Upper lobe of right lung (tissue), 1 donor: ENCODE measurements at places on chromosomes 6 and 20. TPM values are rescaled to one million over a fixed set of nuclear protein-coding genes. Genes with fewer than 3 reads are reported as not detected.

- H3K27ac ChIP-seq, result peak overlapping the region; percentile 52
- H3K4me3 ChIP-seq, result no peak overlapping the region
- no peaks in the 10 kb centered on the region for H3K36me3 ChIP-seq
- H3K27me3 ChIP-seq, result no peaks in the 10 kb centered on the region
- no peak for DNase-seq
- peaks cover 32% of the 10 kb centered on the region for H3K4me1 ChIP-seq
Measured at GRCh38 chr6:22024973-22025467, 271.8 kb downstream of the PRL start.

DNA sequence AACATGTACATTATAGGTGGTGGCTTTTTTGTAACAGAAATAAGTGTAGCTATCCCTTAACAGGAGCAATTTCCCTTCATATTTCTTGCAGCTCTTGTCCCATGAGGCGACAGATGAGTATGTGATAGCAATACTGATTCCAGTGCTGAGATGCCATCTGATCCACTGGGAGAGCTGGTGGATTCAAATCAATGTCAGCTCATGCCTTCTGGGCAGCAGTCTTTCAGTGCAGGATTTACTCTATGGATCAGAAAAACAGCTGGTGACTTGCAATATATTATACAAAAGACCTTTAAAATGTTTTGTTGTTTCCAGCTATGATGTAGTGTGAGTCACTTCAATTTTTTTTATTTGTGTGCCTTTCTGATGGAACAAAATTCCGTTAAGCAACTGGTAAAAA, 259.9 kb upstream of the SASH1 start:
- no peak overlapping the region for H3K27ac ChIP-seq
- H3K27me3 ChIP-seq, result no peaks in the 10 kb centered on the region
- H3K4me3 ChIP-seq, result no peak overlapping the region
- H3K36me3 ChIP-seq, result no peaks in the 10 kb centered on the region
- no peak for DNase-seq

DNA sequence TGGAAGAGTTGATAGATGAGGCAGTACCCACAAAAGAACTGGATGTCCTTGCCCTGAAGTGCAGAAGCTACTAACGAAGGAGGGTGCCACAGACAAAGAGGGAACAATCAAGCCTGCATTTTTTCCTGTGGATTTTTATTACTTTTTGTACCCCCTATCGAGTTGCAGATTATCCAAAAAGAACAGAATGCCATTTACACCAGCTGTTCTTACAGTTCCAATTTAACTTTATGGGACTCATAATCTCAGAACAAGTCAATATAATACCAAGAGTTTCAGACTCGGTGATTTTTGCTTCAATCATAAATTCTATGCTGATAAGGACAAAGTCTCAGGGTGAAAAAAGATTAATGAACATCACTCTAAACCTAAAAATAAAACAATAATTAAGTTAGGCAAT, 4.0 kb upstream of the CNKSR3 start:
- H3K27ac ChIP-seq, result no peak overlapping the region
- no peaks in the 10 kb centered on the region for H3K27me3 ChIP-seq
- H3K36me3 ChIP-seq, result no peaks in the 10 kb centered on the region
- H3K4me3 ChIP-seq, result no peak overlapping the region
- DNase-seq, result no peak

GRCh38 chr6:46062312-46062711, 46.7 kb upstream of the CLIC5 start:
- DNase-seq, result peak; percentile 63
- H3K36me3 ChIP-seq, result no peaks in the 10 kb centered on the region
- no peak overlapping the region for H3K4me3 ChIP-seq
- peaks cover 18% of the 10 kb centered on the region for H3K4me1 ChIP-seq

GRCh38 chr6:68756454-68757375, 121.6 kb downstream of the ADGRB3 start:
- no peaks in the 10 kb centered on the region for H3K36me3 ChIP-seq
- H3K4me3 ChIP-seq, result no peak overlapping the region
- no peaks in the 10 kb centered on the region for H3K27me3 ChIP-seq

DNA sequence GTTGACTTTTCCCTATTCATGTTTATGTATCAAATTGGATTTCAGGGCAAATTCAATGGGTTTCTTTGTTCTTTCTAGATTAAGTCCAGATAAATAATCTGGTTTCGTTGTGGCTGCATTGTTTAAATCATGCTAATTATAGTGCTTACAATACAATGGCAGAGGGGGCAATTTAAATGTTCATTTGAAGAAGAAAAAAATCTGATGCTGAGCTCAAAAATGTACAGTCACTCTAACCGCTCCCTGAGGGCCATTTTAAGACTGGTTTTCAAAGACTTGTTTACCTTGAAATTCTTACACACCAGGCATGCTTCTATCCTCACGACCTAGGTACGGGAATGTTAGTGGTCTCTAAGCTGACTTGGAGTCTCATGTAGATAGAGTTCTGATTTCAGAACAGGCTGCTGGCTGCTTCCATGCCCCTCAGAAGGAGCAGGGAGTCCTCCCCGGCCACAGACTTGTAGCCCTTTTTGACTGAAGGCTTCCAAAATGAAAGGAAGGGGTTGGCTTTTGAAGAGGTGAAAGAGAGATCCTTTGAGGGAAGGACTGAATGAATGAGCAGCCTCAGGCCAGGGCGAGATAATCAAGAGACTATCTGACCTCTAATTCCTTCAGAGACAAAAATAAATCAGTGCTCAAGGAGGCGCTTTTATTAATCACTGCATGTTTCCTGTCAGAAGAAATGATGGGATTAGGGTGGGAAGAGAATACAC, 86.1 kb upstream of the ZNF217 start:
- no peak for DNase-seq

DNA sequence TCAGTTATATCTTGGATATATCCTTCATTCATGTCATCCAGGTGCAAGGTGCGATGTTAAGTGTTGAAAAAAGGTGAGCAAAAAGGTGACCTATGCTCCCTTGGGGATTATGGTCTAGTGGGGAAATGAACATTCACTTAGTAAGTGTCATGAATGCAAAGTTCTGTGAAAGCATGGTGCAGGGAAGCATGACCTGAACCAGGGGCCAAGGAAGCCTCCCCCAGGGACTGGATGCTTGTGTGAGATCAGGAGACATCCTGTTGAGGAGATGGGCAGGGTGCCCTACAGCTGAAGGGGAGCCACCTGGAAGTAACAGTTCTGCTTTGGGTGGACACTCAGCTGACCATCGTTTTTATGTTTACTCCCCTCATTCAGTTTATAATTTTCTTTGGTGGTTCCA, 179.5 kb downstream of the SYNDIG1 start:
- H3K4me1 ChIP-seq, result no peaks in the 10 kb centered on the region
- no peak for DNase-seq
- H3K27me3 ChIP-seq, result peaks cover 3% of the 10 kb centered on the region
- no peak overlapping the region for H3K27ac ChIP-seq
- no peak overlapping the region for H3K4me3 ChIP-seq

DNA sequence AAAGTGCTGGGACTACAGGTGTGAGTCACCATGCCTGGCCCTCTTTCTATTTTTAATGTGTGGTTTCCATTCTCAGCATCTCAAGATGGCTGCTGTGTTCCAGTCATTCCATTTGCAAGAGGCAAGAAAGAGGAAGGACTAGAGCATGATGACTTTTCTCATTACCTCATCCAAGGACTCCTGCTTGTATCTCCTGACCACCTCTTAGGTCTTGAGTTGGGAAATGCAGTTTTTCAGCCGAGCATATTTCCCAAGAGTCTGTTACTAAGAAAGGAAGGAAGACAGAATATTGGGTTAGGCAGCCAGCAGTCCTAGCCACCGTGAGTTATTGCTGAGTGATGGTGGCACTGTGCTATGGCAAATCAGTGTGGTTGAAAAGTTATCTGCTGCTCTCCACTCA, 108.4 kb upstream of the INSM1 start:
- H3K27me3 ChIP-seq, result no peaks in the 10 kb centered on the region
- no peak overlapping the region for H3K4me3 ChIP-seq
- no peak overlapping the region for H3K27ac ChIP-seq
- H3K36me3 ChIP-seq, result no peaks in the 10 kb centered on the region

- no peak for DNase-seq
- no peak overlapping the region for H3K27ac ChIP-seq
- no peak overlapping the region for H3K4me3 ChIP-seq
- no peaks in the 10 kb centered on the region for H3K36me3 ChIP-seq
Measured at GRCh38 chr20:5745416-5746030, 4.7 kb upstream of the SHLD1 start.

DNA sequence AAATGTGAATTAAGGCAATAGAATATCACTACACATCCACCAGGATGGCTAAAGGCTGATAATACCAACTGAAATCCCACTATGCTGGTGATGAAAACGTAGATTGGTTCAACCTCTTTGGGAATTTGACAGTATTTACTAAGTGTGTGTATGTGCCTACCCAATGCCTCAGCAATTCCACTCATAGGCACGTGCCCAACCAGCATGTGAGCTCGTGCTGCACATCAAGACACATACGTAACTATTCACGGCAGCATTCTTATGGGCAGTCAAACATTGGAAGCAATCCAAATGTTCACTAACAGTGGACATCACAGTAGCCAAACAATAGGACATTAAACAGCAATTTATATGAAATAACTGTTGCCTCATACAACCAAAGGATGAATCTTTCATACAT, 15.7 kb upstream of the AFDN start:
- no peak overlapping the region for H3K4me3 ChIP-seq
- H3K27me3 ChIP-seq, result no peaks in the 10 kb centered on the region
- H3K27ac ChIP-seq, result no peak overlapping the region
- no peaks in the 10 kb centered on the region for H3K36me3 ChIP-seq
- H3K4me1 ChIP-seq, result no peaks in the 10 kb centered on the region
- DNase-seq, result no peak

DNA sequence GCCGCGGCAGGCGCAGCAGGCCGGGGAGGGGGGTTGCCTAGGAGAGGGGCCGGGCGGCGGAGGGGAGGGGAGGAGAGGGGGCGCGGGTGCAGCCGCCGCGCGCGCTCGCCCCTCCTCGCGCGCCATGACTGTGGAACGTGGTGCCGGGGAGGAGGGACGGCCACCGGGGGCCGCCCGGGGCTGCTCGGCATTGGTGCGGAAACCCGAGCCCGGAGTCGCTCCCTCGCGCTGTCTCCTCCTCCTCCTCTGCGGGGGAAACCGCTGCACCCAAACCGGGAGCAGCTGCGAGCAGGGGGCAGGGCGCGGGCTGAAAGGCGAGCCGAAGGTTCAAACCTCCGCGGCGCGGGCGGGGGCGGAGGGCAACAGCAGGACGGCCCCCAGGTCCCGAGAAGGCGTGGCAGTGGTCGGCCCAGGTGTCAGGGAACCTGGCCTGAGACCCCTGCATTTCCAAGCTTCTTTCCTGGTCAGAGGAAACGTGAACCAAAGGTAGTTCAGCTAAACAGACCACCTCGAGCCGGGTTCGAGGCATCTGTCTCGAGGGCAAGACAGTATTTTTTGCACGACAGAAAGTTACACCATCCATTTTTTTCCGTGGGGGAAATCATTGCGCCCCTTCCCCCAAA, 1.4 kb upstream of the TRERF1 start:
- peak overlapping the region; percentile 82 for H3K27ac ChIP-seq
- H3K36me3 ChIP-seq, result no peaks in the 10 kb centered on the region
- H3K4me3 ChIP-seq, result peak overlapping the region; percentile 85
- no peaks in the 10 kb centered on the region for H3K27me3 ChIP-seq
- H3K4me1 ChIP-seq, result peaks cover 24% of the 10 kb centered on the region
- peak; percentile 87 for DNase-seq

DNA sequence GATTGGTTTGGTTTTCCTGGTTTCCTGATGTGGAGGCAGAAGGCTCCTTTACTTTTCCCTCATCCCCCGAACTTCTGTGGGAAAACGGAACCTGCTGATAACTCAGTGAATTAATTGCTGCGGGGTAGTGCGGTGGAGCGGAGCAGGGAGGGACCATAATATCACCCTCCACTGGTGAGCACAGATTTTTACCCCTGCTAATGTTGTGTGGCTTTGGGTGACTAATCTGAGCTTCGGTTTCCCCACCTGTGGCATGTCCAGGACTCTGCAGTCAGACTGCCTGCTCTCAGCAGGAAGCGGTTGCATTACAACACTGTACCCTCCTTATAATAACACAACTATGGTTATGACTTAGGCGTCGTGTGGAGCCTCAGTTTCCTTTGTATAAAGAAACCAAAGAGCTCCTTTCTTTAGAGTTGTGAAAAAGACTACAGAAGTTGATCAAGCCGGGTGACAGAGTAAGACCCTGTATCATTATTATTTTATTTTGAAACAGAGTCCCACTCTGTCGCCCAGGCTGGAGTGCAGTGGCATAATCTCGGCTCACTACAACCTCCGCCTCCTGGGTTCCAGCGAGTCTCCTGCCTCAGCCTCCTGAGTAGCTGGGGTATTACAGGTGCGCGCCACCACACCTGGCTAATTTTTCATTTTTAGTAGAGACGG, 2.2 kb upstream of the ID1 start:
- DNase-seq, result no peak
- no peak overlapping the region for H3K4me3 ChIP-seq
- H3K27ac ChIP-seq, result peak overlapping the region; percentile 95
- H3K36me3 ChIP-seq, result peaks cover 8% of the 10 kb centered on the region
- H3K27me3 ChIP-seq, result no peaks in the 10 kb centered on the region

The SRMS gene
- not detected for total RNA-seq

The COX4I2 gene
- 19.1 TPM for total RNA-seq

The EYA2 gene
- 1.8 TPM for total RNA-seq

The DLK2 gene
- total RNA-seq, result 0.23 TPM
